ENCODE measurements at places on chromosomes 3 and 15. TPM values are rescaled to one million over a fixed set of nuclear protein-coding genes. Genes with fewer than 3 reads are reported as not detected.

PLA1A gene
- total RNA-seq = 0.20 TPM

ATP2C1 gene
- 104 TPM for total RNA-seq

IL5RA gene
- total RNA-seq = 0.79 TPM

IL17RE gene
- total RNA-seq = 6.3 TPM

FOXB1 gene
- not detected for total RNA-seq

CLDN11 gene
- 8.5 TPM for total RNA-seq

WNT7A gene
- total RNA-seq = 0.59 TPM

C3orf18 gene
- total RNA-seq = 7.2 TPM

GPR171 gene
- total RNA-seq = 0.39 TPM

HAPLN3 gene
- 4.4 TPM for total RNA-seq

All from skin of body (tissue), 3 donors.